ENCODE measurements at places on chromosomes 2 and 18. TPM values are rescaled to one million over a fixed set of nuclear protein-coding genes. Genes with fewer than 3 reads are reported as not detected.

The SLC30A3 gene
- total RNA-seq, result 0.38 TPM

The AGXT gene
- not detected for total RNA-seq

The ZNF804A gene
- not detected for total RNA-seq

The ANKRD53 gene
- total RNA-seq, result not detected

The RNF152 gene
- total RNA-seq, result not detected

The CAPN14 gene
- total RNA-seq, result 0.26 TPM

DNA sequence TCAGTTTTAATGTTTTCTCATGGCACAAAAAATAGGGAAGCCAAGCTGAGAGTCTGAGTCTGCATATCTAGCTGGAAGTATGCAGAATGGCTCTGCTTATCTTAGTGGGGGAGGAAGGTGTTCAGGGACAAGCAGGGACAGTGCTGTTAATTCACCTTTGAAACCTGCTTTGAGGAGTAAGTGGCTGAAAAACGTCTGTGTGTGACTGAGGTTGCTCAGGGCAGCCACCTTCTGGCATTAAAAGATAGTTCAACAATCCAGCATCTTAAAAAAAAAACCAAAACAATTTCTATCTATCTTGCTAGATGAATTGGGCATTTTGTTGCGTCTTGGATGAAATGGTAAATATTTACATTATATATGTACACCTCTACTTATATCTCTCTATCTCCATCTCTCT lies 2.0 kb upstream of the TRPM8 start:
- peaks cover 6% of the 10 kb centered on the region for H3K4me1 ChIP-seq
- H3K27ac ChIP-seq, result no peak overlapping the region
- H3K36me3 ChIP-seq, result no peaks in the 10 kb centered on the region
- peaks cover 51% of the 10 kb centered on the region for H3K27me3 ChIP-seq
- H3K4me3 ChIP-seq, result no peak overlapping the region

- no peaks in the 10 kb centered on the region for H3K36me3 ChIP-seq
- no peaks in the 10 kb centered on the region for H3K27me3 ChIP-seq
- DNase-seq, result no peak
- H3K4me3 ChIP-seq, result no peak overlapping the region
- no peak overlapping the region for H3K27ac ChIP-seq
Measured at GRCh38 chr18:1147730-1148129, 243.1 kb downstream of the ADCYAP1 start.

GRCh38 chr2:70403267-70404053 lies 101.6 kb upstream of the FAM136A start:
- H3K4me3 ChIP-seq, result no peak overlapping the region
- peaks cover 60% of the 10 kb centered on the region for H3K27me3 ChIP-seq
- no peaks in the 10 kb centered on the region for H3K36me3 ChIP-seq
- no peak for DNase-seq

GRCh38 chr2:240437551-240437860 lies 2.0 kb downstream of the GPC1 start:
- peaks cover 16% of the 10 kb centered on the region for H3K27me3 ChIP-seq
- no peak for DNase-seq
- no peak overlapping the region for H3K4me3 ChIP-seq
- H3K36me3 ChIP-seq, result no peaks in the 10 kb centered on the region
- peaks cover 5% of the 10 kb centered on the region for H3K4me1 ChIP-seq

- no peak for DNase-seq
- no peaks in the 10 kb centered on the region for H3K36me3 ChIP-seq
- no peaks in the 10 kb centered on the region for H3K4me1 ChIP-seq
- peaks cover 19% of the 10 kb centered on the region for H3K27me3 ChIP-seq
Measured at GRCh38 chr2:109454304-109454703, 159.5 kb downstream of the SEPTIN10 start.

GRCh38 chr2:64522843-64523428 lies 1.2 kb upstream of the AFTPH start:
- peaks cover 7% of the 10 kb centered on the region for H3K36me3 ChIP-seq
- peaks cover 30% of the 10 kb centered on the region for H3K4me1 ChIP-seq
- peak overlapping the region; percentile 99 for H3K27ac ChIP-seq
- H3K4me3 ChIP-seq, result peak overlapping the region; percentile 91

DNA sequence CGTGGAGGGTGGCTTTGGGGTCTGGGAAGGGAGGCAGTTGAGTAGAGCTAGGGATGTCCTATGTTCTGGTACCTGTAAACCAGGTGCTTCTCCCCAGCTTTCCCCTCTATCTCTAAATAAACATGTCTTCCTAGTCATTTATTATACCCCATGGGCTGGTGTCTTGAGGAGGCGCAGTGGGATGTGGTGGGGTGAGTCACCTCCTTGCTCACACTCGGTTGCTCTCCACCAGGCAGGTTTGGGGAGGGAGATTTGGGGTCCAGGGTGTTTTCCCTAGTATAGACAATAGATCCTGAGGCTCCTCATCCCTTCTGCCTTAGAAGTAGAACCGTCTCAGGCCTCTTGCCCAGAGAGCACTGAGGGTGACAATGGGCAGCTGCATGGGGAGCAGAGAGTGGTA lies 5.1 kb downstream of the PSD4 start:
- H3K36me3 ChIP-seq, result peaks cover 78% of the 10 kb centered on the region
- H3K27me3 ChIP-seq, result peaks cover 3% of the 10 kb centered on the region
- peak; percentile 81 for DNase-seq
- peak overlapping the region; percentile 89 for H3K4me3 ChIP-seq
- peaks cover 79% of the 10 kb centered on the region for H3K4me1 ChIP-seq
- H3K27ac ChIP-seq, result peak overlapping the region; percentile 87

GRCh38 chr2:125092276-125093009 lies 1067.4 kb downstream of the CNTNAP5 start:
- no peak for DNase-seq
- H3K36me3 ChIP-seq, result no peaks in the 10 kb centered on the region
- H3K4me1 ChIP-seq, result no peaks in the 10 kb centered on the region
- no peaks in the 10 kb centered on the region for H3K27me3 ChIP-seq

DNA sequence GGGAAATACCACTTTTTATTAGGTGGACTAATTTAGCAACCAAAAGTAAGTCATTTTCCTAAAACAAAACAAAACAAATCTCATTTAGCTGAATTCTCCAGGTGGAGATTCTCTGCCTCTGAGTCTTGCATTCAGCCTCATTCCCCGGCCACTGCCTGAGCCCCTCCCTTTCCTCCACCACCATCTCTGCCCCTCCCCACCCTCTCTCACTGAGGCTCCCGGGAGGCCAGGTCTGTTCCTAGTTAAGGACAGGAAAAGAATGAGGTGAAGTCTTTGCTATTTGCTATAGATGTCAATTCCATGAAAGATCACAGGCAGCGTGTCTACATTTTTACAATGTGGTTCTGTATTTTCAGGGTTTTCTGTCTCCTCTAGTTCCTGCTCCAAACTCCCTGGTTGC lies 83.0 kb upstream of the SOX11 start:
- no peaks in the 10 kb centered on the region for H3K36me3 ChIP-seq
- no peak overlapping the region for H3K4me3 ChIP-seq

GRCh38 chr2:187126247-187127005 lies 277.5 kb upstream of the ZSWIM2 start:
- H3K36me3 ChIP-seq, result no peaks in the 10 kb centered on the region
- no peak for DNase-seq
- no peak overlapping the region for H3K4me3 ChIP-seq
- no peaks in the 10 kb centered on the region for H3K27me3 ChIP-seq

DNA sequence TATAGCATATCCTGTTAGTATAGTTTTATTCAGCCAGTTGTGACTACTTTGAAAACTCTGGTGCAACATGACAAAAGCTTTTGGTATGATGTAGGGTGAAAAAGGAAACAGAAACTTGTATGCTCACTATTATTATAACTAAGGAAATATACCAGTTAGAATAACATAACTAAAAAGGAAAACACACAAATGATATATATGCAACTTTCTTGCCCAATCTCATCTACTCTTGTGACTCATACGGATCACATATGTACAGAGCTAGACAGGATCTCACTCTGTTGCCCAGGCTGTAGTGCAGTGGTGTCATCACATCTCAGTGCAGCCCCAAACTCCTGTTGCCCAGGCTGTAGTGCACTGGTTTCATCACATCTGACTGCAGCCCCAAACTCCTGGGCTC lies 12.4 kb upstream of the TLK1 start:
- peaks cover 6% of the 10 kb centered on the region for H3K36me3 ChIP-seq
- H3K4me1 ChIP-seq, result peaks cover 8% of the 10 kb centered on the region
- DNase-seq, result peak; percentile 44
- no peaks in the 10 kb centered on the region for H3K27me3 ChIP-seq

DNA sequence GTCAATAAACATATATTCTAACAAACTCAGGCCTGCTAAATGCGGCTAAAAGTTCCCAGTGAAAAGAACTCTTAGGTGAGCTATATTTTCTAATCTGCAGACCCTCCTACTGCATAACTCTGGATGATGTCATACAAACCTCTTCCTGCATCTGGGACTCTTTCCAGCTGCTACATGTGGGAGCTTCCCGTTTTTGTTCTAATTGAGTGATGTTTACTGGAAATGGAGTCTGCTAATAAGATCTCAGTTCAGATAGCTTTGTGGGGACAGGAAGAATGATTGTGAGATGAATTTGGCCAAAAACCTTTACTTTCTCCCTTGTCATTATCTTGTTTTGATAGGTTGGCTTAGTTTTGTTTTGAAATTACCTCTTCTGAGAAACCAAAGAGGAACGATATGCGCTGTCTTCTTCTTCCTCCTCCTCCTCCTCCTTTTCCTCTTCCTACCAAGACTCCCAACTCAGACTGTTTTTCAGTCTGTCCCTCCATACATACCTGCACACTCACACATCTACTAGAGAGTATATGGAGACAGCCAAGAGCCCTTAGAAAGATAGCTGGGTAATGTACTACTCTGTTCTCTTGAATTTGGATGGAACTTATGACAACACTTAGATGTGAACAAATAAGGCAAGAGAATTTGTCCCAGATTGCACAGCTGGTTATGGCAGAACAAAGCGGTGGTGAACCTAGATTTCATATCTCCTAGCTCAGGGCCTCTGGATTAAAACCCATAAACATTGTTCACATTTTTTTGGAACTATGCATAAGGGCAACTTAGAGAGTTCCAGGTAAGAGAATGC lies 39.8 kb upstream of the AAK1 start:
- no peak for DNase-seq
- peaks cover 5% of the 10 kb centered on the region for H3K36me3 ChIP-seq
- H3K4me1 ChIP-seq, result peaks cover 53% of the 10 kb centered on the region
- peak overlapping the region; percentile 71 for H3K27ac ChIP-seq
- H3K4me3 ChIP-seq, result peak overlapping the region; percentile 18

GRCh38 chr2:220194630-220195584 lies 567.5 kb downstream of the SLC4A3 start:
- no peak overlapping the region for H3K4me3 ChIP-seq
- no peak for DNase-seq
- H3K27me3 ChIP-seq, result no peaks in the 10 kb centered on the region
- H3K27ac ChIP-seq, result no peak overlapping the region

- H3K27ac ChIP-seq, result no peak overlapping the region
- peaks cover 38% of the 10 kb centered on the region for H3K27me3 ChIP-seq
Measured at GRCh38 chr2:18503376-18504228, 56.9 kb downstream of the RDH14 start.

Data from activated CD8-positive, alpha-beta memory T cell treated with anti-CD3 and anti-CD28 coated beads, Interleukin-2, amount 10 ng/mL, durations not matched to agents 7 days and 5 days (primary cell).